Stimulated activated CD8-positive, alpha-beta memory T cell treated with anti-CD3 and anti-CD28 coated beads, Interleukin-12 subunit alpha, Interleukin-12 subunit beta, amount 100 ng/mL, for 4 hours (primary cell): ENCODE measurements at places on chromosomes 4 and X.

GRCh38 chrX:88865634-88866033, 118.6 kb downstream of the CPXCR1 start:
- no peak for DNase-seq

DNA sequence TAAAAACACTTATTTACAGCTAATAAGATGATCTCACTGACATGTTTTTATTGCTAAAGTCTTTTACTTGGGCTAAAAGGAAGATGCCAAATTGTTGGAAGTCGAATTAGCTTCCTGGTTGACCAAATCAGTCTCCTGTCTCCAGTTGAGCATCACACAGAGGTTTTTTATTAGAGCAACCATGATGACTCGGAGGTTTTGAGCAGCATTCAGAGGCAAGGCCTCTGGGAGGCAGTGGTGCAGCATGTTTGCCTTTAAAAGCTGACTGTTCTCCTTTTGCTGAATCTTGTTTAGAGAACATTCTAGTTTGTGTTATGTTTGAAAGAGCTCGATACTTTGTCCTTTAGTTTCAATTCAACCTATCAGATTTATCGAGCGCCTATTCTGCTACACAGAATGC, 2.1 kb downstream of the UCHL1 start:
- no peak for DNase-seq

- DNase-seq = no peak
Measured at GRCh38 chrX:2714551-2714950, 23.5 kb downstream of the CD99 start.

DNA sequence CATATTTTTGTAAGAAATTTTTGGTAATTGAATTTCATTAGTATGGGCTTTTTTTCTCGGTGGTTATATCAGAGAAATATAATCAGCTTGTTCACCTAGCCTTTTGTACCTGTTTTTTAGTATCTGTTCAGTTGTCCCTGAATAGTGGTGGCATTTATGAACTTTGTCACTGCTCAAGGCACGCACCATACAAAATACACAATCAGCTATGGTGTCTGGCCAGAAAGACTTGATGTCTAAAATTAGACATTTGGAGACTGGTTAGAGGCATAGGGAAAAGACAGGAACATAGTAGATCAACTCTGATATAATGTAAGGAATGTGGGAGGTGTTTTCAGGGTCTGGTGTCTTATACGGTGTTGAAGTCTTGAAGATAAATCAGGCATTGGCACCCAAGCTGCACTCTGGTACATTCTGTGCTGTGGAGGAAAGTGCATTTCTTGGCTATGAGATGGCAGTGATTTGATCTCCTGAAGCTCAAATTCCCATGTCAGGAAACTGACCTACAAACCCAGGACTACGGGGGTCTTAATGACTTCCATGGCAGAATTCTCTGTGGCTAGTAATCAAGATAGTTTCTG, 3.6 kb downstream of the ART3 start:
- DNase-seq = no peak

- DNase-seq = no peak
Measured at GRCh38 chr4:100017637-100018310, 67.7 kb upstream of the H2AZ1 start.

DNA sequence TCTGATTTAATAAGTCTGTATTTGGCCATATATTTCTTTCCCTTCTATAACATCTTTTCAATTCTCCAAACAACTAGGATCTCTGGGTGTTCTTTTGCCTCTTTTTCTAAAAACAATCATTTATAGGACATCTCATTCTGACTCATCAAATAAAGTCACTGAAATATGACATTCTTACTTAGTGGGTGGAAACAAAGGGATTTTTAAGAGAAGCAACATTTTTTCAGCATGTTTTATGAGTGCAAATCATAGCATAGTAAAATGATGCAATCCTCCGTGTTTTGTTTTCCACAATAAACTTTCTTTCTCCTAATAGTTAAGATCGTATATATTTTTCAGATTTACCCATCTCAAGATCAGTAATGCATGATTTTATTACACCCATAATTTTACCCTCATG, 179.8 kb downstream of the SPCS3 start:
- no peak for DNase-seq

DNA sequence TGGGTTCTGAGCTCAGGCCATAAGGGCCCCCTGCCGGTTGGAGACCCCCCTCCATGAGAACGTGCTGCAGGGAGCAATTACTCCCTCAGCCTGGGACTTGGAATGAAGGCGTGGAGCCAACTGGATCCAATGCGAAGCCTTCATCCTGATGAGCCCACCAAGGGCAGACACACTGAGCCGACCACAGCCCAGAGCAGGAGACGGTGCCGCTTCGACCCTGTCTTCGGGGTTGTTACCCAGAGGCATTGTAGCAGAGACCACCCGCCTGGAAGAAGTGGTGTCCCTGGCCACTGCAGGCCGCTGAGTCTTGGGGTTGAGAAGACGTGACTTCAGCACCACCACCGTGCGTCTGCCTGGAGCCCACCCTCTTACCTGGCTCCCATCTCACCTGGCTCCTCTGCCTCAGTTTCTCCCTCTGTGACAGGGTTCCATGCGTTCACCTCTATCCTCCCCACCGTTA, 7.0 kb upstream of the NKX1-1 start:
- no peak for DNase-seq

DNA sequence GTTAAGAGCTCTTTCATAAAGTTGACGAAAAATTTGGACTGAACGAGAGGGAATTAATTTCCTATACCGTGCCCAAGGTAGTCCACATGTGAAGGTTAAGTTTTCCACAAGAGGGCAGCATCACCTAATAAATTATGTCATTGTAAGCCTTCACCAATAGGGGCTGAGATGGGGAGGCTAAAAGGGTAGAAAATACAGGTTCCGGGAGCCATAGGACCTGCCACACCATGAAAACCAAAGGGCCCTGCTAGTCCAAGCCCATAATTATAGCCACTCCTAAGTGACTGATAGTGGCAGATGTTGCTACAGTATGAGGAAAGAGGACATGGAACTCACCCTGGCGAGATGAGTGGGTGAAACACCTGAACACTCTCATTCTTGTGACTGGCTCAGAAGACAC, 122.2 kb downstream of the SHROOM4 start:
- no peak for DNase-seq
